ENCODE measurements at places on chromosomes 5 and 9. TPM values are rescaled to one million over a fixed set of nuclear protein-coding genes. Genes with fewer than 3 reads are reported as not detected.

The OCLN gene
- 76.3 TPM for total RNA-seq

- no peak overlapping the region for H3K27ac ChIP-seq
- peaks cover 5% of the 10 kb centered on the region for H3K4me1 ChIP-seq
- H3K4me3 ChIP-seq = peak overlapping the region; percentile 29
- DNase-seq = peak; percentile 93
- H3K27me3 ChIP-seq = peaks cover 62% of the 10 kb centered on the region
- H3K36me3 ChIP-seq = no peaks in the 10 kb centered on the region
These were observed 29.6 kb downstream of the LHX2 start for GRCh38 chr9:124040935-124041816.

DNA sequence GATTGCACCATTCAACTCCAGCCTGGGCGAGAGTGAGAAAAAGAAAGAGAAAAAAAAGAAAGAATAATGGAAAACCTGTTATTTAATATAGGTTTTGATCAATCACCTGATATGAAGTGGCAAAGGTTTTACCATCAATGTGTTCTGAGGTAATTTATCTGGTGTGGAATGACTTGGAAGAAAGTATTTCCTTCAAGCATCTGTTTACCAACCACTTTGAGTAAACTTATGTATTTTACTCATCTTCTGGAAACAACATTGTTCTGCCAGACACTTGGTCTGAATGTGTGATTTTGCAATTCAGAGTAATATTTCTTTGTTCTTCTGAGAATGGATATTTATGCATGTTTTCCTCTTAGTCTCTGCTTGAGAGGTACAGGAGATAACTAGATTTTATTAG is 24.3 kb downstream of the KIF2A start:
- no peak overlapping the region for H3K4me3 ChIP-seq
- H3K27ac ChIP-seq = no peak overlapping the region
- H3K4me1 ChIP-seq = no peaks in the 10 kb centered on the region
- no peaks in the 10 kb centered on the region for H3K36me3 ChIP-seq
- DNase-seq = no peak
- H3K27me3 ChIP-seq = no peaks in the 10 kb centered on the region

The AQP3 gene
- total RNA-seq = 2.6 TPM

GRCh38 chr9:27933210-27934025 is 360.1 kb upstream of the C9orf72 start:
- no peaks in the 10 kb centered on the region for H3K27me3 ChIP-seq
- H3K36me3 ChIP-seq = no peaks in the 10 kb centered on the region
- H3K27ac ChIP-seq = no peak overlapping the region

- no peaks in the 10 kb centered on the region for H3K4me1 ChIP-seq
- no peak overlapping the region for H3K4me3 ChIP-seq
- H3K27me3 ChIP-seq = no peaks in the 10 kb centered on the region
- H3K27ac ChIP-seq = no peak overlapping the region
These were observed 36.9 kb upstream of the LURAP1L start for GRCh38 chr9:12737871-12738270.

The GAPT gene
- total RNA-seq = not detected

DNA sequence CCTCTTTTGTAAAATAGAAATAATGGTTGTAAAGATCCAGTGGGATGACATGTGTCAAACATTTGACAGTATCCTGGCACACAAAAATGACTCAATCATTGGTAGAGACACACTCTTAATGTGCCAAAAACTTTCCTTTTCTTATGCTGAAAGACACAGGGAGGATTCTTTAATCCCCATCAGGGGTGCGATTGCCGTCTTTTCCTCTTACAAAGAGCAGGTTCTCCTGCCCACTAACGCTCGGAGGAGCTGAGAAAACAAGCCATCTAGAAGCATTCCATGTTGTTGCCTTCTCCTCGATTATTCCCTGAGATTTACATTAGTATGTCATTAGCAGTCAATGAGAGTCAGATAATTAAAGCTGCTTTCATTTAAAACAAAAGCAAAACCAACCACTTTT is 342.6 kb upstream of the CCNH start:
- H3K4me1 ChIP-seq = peaks cover 4% of the 10 kb centered on the region
- H3K36me3 ChIP-seq = no peaks in the 10 kb centered on the region
- H3K27me3 ChIP-seq = no peaks in the 10 kb centered on the region
- no peak for DNase-seq
- no peak overlapping the region for H3K27ac ChIP-seq

The IL4 gene
- total RNA-seq = not detected

DNA sequence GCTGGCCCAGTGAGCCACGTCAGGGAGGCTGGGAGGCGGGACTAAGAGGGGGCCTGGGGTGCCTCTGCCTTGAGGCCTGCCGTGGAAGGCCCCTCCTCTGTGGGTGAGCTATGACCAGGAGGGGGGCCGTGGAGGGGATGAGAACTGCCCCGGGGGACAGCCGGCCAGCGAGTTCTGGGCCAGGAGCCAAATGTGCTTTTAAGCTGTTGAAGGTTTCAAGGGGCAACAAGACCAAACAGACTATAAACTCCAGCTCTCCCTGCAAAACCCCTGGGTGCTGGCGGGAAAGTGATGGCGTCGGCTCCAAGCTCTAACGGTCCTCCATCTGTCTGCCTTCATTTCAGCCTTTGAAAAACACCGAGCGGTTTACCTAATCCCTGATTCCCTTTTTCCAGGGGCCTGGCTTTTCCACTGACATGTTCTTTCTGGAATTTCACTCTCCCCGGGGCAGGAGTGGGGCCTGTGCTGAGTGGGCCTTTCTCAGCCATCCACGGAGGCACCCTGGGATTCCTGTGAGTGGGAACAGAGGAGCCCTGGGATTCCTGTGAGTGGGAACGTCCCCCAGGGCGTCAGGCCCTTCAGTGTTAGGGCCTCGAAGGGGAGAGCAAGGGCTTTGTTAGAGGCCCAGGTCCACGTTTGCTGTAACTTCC is 65.6 kb downstream of the COL5A1 start:
- H3K4me3 ChIP-seq = no peak overlapping the region
- no peaks in the 10 kb centered on the region for H3K36me3 ChIP-seq
- no peaks in the 10 kb centered on the region for H3K27me3 ChIP-seq
- no peak overlapping the region for H3K27ac ChIP-seq
- H3K4me1 ChIP-seq = no peaks in the 10 kb centered on the region
- no peak for DNase-seq

The FAXDC2 gene
- total RNA-seq = 3.7 TPM

The PIP5K1B gene
- 6.1 TPM for total RNA-seq

DNA sequence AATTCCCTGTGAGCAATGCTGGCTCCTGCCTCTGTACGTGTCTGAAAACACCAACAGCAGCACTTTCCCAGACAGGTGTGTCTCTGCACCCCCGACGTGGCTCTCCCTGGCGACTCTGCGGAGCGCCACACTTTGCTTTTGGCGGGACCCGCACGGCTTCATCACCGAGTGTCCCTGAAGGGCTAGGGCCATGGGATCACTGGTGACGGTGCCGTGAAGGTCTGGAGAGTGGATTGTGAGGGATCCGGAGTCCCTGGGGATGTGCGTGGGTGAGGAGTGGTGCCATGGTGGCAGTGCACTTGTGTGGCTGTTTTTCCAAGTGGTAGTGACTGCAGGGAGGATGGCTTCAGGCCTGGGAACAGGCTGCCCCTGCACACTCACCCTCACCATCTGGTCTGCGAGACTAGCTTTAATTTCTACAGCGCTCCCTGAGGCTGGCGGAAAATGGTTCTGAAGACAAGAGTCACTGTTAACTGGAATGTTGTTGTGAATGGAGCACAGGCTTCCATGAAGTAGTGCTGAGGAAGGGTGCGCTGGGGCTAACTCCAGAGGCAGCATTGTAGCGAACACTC is 3.2 kb downstream of the NKD2 start:
- peaks cover 31% of the 10 kb centered on the region for H3K27me3 ChIP-seq
- DNase-seq = no peak
- peaks cover 1% of the 10 kb centered on the region for H3K4me1 ChIP-seq

DNA sequence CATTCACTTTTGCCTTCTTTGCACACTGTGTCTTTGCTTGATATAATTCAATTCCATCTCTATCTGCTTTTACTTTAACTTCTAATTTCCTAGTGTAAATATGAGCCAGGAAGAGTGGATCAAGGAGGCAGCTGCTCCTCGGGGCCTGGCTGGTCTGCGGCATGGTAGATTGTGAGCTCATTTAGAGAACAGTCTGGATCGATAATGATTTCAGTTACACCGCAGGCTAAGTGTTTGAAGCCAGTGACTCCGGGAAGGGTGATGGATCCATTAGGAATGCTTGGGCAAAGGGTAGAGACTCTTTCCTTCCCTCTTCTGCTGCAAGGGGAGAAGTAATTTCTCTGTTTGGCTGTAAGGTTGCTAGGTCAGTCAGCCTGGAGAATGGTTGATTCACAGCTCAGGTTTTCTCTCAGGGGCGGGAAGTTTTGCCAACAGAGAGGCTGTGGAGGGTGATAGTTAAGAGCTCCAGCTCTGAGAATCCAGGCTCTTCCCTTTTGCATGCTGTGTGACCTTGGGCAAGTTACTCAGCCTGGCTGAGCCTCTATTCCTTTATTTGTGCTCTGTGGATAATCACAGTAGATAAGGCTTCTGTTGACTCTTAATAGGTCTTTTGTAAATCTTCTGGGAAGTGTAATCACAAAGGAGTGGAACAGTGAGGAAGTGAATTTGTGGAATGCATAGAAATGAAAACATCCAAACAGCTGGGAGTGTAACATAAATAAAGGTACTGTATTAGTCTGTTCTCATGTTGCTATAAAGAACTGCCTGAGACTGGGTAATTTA is 99.1 kb downstream of the PTTG1 start:
- H3K4me1 ChIP-seq = no peaks in the 10 kb centered on the region
- H3K36me3 ChIP-seq = no peaks in the 10 kb centered on the region
- no peak overlapping the region for H3K4me3 ChIP-seq
- no peaks in the 10 kb centered on the region for H3K27me3 ChIP-seq
- H3K27ac ChIP-seq = no peak overlapping the region

The SHOC1 gene
- total RNA-seq = not detected

GRCh38 chr9:68551191-68551590 is 10.5 kb upstream of the TMEM252 start:
- H3K27me3 ChIP-seq = no peaks in the 10 kb centered on the region
- H3K4me1 ChIP-seq = peaks cover 3% of the 10 kb centered on the region
- no peak for DNase-seq
- no peaks in the 10 kb centered on the region for H3K36me3 ChIP-seq

DNA sequence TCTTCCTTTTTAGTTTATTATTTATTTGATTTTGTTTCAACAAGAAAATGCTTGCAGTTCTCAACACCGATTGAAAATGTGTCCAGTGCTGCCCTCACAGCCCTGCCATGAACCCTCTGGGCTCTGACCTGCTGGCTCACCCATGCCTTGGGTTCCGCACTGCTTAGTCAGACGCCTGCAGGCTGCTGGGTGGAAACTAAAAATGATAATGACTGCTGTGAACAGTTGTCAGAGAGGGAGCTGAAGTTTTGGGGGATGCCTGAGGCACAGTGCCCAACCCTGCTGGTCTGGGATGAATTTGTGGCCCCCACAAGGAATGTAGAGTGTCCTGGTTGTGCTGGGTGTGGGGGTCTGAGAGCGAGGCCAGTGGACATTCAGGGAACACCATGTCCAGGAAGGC is 22.2 kb upstream of the CFAP157 start:
- H3K27ac ChIP-seq = no peak overlapping the region
- no peaks in the 10 kb centered on the region for H3K4me1 ChIP-seq
- no peaks in the 10 kb centered on the region for H3K27me3 ChIP-seq
- no peak overlapping the region for H3K4me3 ChIP-seq

The FOXD4L4 gene
- total RNA-seq = not detected

GRCh38 chr5:134833340-134834032 is 12.3 kb upstream of the C5orf24 start:
- no peaks in the 10 kb centered on the region for H3K4me1 ChIP-seq
- no peak for DNase-seq
- peaks cover 7% of the 10 kb centered on the region for H3K36me3 ChIP-seq
- no peaks in the 10 kb centered on the region for H3K27me3 ChIP-seq
- H3K4me3 ChIP-seq = no peak overlapping the region

GRCh38 chr9:131744720-131745201 is 4.9 kb upstream of the RAPGEF1 start:
- no peaks in the 10 kb centered on the region for H3K36me3 ChIP-seq
- H3K4me1 ChIP-seq = no peaks in the 10 kb centered on the region
- H3K27me3 ChIP-seq = no peaks in the 10 kb centered on the region
- H3K4me3 ChIP-seq = no peak overlapping the region
- DNase-seq = no peak

The PCDHGA2 gene
- 0.31 TPM for total RNA-seq

- no peak overlapping the region for H3K4me3 ChIP-seq
- no peaks in the 10 kb centered on the region for H3K36me3 ChIP-seq
- no peaks in the 10 kb centered on the region for H3K27me3 ChIP-seq
- 0 out of 2 replicates have a peak, but pooled peaks cover 2% of the 10 kb centered on the region for H3K4me1 ChIP-seq
- no peak for DNase-seq
These were observed 65.3 kb downstream of the RXRA start for GRCh38 chr9:134391319-134392231.

DNA sequence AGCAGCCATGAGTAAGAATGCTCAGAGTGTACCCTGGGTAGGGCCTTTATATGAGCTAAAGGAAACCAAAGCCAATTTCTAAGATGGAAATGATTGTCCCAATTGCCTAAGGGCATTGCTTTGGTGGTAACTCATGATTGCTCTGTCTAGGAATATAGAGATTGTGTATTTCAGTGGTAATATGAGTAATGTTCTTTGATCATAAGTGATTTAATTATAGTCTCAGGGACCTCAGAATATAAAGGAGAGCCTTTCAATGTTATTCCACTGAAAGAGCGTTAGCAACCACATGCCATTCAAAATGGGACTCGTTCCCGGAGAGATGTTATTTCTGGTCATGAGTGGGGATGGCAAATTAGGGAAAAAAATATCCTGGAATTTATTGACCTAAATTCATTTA is 340.5 kb downstream of the ARHGEF28 start:
- H3K27ac ChIP-seq = no peak overlapping the region

GRCh38 chr5:133254803-133255202 is 203.0 kb downstream of the HSPA4 start:
- no peak for DNase-seq
- no peaks in the 10 kb centered on the region for H3K27me3 ChIP-seq
- H3K27ac ChIP-seq = no peak overlapping the region
- no peak overlapping the region for H3K4me3 ChIP-seq
- H3K36me3 ChIP-seq = no peaks in the 10 kb centered on the region
- H3K4me1 ChIP-seq = peaks cover 4% of the 10 kb centered on the region

- DNase-seq = no peak
- no peaks in the 10 kb centered on the region for H3K27me3 ChIP-seq
- H3K4me1 ChIP-seq = no peaks in the 10 kb centered on the region
- no peak overlapping the region for H3K27ac ChIP-seq
These were observed 12.4 kb downstream of the NUDT2 start for GRCh38 chr9:34341659-34342295.

The CARD6 gene
- total RNA-seq = 0.50 TPM

The TMEM215 gene
- 0.67 TPM for total RNA-seq

The AK8 gene
- total RNA-seq = 0.52 TPM

DNA sequence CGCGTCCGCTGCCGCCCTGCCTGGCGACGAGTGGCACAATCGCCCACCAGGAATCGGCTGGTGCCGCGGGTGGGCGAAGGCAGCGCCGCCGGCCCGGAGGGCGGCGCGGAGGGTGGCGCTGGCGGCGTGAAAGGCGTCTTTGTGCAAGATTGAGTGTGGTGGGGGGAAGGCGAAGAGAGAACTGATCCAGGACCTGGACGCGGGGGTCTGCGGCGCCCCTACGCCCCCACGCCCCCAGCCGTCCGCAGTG is 4.6 kb upstream of the RGMB start:
- H3K27ac ChIP-seq = no peak overlapping the region
- peaks cover 9% of the 10 kb centered on the region for H3K27me3 ChIP-seq
- peaks cover 7% of the 10 kb centered on the region for H3K4me1 ChIP-seq
- DNase-seq = no peak
- H3K4me3 ChIP-seq = peak overlapping the region; percentile 82
- no peaks in the 10 kb centered on the region for H3K36me3 ChIP-seq
